ENCODE measurements at places on chromosomes 13 and 19.

GRCh38 chr13:31773538-31773937 lies 34.2 kb downstream of the RXFP2 start:
- no peak for DNase-seq

GRCh38 chr19:8820234-8820633 lies 11.9 kb downstream of the ZNF558 start:
- no peak for DNase-seq

GRCh38 chr13:41833201-41833600 lies 127.7 kb downstream of the VWA8 start:
- no peak for DNase-seq

DNA sequence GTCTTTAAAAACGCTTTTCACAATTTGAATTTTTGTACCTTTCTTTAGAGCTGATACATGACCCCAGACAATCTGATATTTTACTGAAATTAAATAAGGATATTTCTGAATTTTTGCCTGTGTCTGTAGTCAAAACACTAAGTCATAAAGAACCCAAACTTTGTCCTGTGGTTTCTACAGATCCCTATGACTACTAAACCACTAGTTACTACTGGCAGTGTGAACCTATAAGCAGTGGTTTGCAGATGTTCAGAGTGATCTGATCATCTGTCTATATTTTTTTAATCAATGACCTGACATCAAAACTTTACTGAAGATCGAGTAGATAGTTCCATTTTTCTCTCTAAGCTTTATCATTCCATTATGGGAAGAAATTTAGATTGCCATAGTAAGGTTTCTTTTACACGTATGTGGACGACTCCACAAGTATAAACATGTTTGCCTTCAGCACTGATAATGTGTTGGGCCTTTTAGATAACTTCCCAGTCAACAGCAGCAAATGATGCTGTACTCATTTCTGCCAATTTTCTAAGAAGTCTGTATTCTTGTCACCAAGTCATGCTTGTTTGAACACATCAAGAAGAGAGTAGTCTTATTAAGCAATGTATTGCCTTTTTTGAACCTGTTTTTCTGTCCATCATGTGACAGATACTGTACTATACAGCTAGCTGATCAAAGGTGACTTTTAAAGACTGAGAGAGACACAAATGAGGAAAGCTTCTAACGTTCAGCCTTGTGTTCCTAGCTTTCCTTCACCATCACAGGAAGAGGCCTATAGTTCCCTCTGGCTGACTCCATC lies 21.8 kb downstream of the POLR1D start:
- DNase-seq: no peak

- DNase-seq: no peak
Observed at GRCh38 chr13:48551329-48551728, 18.4 kb upstream of the RCBTB2 start.

DNA sequence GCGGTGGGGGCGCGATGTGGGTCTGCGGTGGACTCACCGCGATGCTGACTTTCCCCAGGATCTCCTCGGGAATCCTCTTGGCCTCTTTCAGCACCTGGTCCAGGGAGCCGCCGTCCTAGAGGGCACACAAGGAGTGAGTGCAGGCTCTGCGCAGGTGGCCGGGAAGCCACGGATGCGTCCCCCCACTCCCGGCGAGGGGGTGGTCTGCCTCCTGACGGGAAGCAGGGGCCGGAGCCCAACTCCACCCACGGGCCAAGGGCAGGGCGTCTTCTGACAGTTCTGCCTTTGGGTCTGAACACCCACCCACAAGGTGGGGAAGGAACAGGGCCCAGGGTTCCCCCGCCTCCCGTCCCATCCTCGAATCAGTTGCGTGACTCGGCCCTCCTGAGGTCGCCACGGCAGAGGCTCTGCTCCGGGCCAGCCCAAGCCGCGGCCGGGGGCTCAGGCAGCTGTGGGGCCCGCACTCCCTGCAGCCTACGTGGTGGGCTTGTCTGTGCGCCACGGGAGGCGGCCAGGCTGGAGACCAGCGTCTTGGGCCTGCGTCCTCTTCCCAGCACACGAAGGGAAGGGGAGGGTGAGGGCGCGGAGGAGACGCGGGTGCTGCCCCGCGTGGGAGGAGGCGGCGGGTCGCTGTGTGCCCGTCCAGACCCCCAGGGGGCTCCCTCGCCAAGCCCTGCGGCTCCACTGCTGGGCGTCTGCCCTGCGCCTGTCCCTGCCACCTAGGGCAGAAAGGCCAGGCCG lies 21.4 kb downstream of the MAP2K2 start:
- no peak for DNase-seq

DNA sequence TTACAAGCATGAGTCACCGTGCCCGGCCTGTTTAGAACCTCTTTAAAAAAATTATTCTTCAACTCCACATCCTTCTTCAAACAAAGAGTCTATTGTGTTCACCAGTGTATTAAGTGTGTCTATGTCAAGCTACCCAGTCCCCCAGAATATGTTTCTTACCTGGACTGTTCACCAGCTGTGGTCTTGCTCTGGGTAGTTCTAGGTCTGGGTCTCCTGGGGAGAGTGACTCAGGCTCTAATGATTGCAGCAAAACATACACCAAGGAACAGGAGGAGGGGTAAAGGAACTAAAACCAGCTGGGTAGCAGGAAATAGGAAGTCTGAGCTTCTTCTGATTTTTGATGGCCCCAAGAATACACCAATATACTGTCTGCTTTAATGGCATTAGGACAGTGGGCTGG lies at the start of gene FPR1:
Gene FPR1 (minus strand): TSS at position 224 of the 400 bp plus-strand sequence. CDS start 4,884 bp downstream, outside the sequence.
- no peak for DNase-seq

GRCh38 chr19:12843999-12844732 lies 5.9 kb downstream of the MAST1 start:
- DNase-seq: no peak

DNA sequence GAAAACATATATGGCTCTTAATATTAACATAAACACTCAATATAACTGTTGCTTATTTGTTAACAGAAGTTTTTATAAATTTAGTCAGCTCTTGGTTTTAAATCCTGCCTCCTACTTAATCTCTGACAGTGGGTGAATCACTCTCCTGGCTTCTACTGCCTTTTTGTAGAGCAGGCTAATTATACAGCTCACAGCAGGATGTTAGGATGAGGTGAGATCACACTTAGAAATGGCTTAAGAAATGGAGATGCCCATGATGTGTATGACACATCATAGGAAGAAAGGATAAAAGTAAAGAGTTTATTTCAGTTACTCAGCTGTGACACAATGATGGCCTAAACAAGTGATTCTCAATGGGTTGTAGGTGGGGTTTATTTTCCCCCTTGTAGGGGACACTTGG lies 345.6 kb downstream of the SPRY2 start:
- DNase-seq: no peak

GRCh38 chr13:105997581-105998550 lies 537.6 kb downstream of the EFNB2 start:
- no peak for DNase-seq

All from Peyer's patch (tissue), 4 donors.